Aorta (tissue), 5 donors: ENCODE measurements at places on chromosomes 5 and 9. TPM values are rescaled to one million over a fixed set of nuclear protein-coding genes. Genes with fewer than 3 reads are reported as not detected.

- no peak for DNase-seq
Measured at GRCh38 chr5:32869216-32869615, 158.1 kb downstream of the NPR3 start.

The DMRT3 gene
- 0.26 TPM for total RNA-seq

- peak; percentile 64 for DNase-seq
Measured at GRCh38 chr9:91734371-91734981, 215.6 kb downstream of the ROR2 start.

GRCh38 chr9:29332789-29333188, 1759.5 kb upstream of the C9orf72 start:
- DNase-seq: no peak

DNA sequence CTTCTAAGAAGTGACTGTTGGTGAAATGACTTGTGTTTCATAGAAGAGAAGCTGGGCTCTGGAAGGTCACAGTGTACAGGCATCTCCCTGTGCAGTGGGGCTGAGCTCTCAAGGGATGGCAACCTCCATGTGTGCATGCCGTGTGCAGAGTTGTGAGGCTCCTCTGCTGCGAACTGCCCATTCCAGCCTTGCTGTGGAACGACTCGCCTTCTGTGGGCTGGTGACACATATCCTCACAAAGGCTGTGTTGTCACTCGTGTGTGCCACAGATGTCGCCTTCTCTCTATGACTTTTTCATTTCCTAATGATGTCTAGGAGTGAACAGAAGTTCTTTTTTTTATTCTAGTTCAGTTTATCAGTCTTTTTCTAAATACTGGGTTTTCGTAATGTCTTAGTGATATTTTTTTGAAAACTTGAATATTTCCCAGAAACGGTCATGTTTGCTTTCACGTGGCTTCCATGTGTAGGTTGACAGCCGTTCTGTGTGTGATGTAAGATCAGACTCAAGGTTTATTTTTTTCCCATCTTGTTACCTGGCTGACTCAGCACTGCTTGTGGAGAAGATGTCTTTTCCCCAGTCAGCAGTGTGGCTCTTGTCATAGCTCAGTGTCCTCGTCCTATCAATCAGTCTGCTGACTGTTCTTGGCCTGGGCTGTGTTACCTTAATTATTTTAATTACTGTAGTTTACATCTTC, 57.3 kb upstream of the CACNA1B start:
- peak; percentile 37 for DNase-seq

DNA sequence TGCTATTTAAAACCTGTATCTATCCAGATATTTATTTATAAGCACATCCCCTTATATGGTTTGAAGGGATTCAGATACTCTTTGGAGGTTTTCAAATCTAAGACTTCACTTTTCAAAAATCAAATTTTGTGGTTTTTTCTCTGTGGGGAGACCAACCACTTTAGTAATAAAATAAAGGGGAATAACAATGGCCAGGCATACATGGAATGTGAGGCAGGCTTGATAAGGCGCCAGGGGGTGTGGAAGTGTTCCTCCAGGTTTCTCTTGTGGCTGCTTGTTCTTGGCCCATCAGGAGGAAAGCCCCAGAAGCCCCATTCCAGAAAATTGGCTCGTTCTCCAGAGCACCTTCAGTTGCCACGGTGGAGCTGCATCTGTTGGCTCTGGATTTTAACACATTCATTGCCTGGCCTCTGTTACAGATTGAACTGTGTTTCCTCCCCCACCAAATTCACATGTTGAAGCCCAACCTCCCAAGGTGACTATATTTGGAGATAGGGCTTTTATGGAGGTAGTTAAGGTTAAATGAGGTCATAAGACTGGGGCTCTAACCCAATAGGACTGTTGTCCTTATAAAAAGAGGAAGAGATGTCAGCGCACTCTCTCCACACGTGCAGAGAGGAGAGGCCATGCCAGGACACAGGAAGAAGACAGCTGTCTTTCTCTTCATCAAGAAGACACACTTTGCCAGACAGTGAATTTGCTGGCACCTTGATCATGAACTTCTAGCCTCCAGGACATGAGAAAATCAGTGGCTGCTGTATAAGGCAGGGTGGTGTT, 195.9 kb downstream of the TMEM38B start:
- DNase-seq: no peak

DNA sequence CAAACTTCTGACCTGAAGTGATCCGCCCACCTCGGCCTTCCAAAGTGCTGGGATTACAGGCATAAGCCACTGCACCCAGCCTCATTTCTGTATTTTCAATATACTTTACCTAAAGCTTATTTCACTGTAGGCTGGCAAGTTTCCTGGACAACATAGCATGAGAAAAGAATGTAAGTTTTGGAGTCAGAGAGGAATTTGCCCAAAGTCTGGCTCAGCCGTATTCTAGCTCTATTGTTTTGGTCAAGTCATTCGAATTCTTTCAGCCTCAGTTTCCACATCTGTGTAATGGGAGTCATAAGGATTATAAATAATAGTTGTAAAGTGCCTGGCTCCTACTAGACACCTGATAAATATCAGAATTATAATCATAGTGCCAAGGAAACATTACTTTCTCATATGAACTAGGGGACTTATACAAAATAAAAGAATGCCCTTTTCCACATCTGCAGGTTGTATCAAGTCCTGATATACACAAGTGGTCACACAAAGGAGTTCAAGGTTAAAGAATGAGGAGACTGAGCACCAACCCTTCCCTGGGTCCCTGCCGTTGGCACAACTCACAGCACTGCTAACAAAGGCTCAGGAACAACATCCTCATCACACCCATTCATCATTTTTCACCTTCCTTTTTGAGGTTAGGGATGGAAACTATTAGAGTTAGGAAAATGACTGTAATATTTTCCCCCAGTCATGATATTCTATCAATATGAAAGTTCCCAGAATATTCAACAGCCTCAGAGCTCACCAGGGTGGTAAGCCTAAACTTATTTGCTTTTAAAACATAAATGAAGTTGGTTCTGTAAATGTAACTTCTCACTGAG, 34.6 kb upstream of the RAI14 start:
- DNase-seq: no peak
